ENCODE measurements at places on chromosomes 1 and 21.

GRCh38 chr1:22799971-22800370 lies 89.3 kb downstream of the EPHB2 start:
- no peak for DNase-seq

- DNase-seq = no peak
These were observed 20.5 kb downstream of the RCSD1 start for GRCh38 chr1:167650269-167651160.

DNA sequence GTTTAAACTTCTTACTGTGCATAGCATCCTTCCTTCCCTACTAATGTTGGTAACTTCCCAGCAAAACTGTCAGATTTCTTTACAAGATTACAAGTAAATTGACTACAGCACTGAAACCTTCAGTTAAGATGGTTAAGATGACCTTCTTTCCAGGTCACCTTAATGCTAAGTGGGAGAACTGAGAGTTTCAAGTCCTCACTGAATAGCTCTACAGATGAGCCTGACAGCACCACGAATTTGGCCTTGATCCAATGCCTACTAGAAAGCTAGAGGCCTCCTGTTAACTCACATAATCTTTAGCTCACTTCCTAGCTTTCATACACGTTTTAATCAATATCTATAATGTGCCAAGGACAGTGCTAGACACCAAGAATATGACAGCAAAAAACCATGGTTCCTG lies 276.0 kb upstream of the PLD5 start:
- no peak for DNase-seq

DNA sequence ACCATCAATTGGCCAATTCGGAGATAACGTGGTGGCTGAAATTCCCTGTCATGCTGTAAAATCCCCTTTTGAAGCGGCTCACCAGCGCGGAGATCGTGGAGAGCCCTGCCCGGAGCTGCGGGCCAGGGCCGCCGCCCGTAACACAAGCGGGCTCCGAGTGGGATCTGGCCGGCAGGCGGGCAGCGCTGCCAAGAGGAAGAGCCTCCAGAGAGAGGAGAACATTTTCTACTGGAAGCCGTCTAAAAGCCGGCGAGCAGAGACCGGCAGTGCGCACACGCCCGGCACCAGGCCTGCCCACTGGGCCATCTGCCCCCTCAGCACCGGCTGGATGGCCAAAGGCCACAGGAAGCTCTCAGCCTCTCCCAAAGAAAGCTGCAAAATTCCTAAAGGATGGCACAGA lies 15.5 kb downstream of the SSBP3 start:
- no peak for DNase-seq

DNA sequence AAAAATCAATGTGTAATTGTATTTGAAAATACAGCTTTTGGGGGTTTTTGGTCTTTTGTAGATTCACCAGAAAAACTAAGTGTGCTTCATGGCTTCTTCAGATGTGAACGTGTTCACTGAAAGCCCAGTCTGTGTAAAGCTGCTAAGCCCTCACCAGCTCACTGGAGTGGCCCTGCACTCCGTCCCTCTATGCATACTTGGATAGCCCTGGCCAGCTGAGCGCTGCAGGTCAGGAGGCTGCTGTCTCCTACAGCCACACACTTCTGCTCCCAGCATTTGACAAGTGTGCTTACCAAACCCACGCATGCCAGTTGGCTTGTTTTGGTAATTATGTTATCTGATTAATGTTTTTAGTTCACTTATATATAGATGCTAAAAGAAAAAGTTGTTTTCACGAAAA lies 163.5 kb downstream of the TLR5 start:
- DNase-seq = no peak

DNA sequence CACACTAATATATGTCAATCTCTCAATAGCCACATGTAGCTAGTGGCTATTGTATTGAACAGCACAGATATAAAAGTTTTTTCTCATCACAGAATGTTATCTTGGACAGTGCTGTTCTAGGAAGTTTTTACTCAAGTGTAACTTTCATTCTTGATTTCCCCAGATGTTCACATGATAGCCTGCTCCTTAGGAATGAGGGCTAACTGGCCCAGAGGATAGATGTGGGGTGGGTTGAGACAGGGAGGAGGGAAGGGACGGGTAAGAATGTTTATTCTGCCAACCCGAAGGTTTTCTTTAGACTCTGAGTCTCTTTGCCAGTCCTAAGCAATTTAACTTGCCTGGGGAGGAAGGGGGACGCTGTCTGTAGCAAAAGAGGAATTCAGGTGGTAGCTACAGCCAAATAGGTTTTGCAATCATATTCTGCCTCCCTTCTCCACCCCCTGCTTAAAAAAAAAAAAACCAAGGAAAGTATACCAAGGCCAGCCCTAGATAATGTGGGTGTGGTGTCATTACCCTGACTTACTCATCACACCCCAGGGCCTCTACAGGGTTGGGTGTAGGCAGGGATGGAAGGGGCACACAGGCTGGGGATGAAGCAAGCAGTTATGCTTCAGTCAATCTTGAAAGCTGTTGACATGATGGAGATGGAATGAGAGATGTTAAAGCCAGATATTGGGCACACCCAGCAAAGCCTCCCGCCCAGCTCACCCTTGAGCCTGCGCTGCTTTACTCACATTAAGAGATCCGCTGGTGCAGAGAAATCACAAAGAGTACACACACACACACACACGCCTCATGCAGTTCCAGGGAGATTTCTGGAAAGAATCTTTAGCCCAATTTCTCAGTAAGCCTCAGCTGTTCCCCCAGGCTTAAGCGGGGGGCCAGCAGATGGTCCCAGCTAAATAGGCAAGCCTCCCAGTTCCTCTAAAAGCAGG lies 59.9 kb downstream of the PLXNA2 start:
- DNase-seq = peak; percentile 57

GRCh38 chr1:30606166-30606565 lies 117.2 kb downstream of the MATN1 start:
- DNase-seq = no peak

DNA sequence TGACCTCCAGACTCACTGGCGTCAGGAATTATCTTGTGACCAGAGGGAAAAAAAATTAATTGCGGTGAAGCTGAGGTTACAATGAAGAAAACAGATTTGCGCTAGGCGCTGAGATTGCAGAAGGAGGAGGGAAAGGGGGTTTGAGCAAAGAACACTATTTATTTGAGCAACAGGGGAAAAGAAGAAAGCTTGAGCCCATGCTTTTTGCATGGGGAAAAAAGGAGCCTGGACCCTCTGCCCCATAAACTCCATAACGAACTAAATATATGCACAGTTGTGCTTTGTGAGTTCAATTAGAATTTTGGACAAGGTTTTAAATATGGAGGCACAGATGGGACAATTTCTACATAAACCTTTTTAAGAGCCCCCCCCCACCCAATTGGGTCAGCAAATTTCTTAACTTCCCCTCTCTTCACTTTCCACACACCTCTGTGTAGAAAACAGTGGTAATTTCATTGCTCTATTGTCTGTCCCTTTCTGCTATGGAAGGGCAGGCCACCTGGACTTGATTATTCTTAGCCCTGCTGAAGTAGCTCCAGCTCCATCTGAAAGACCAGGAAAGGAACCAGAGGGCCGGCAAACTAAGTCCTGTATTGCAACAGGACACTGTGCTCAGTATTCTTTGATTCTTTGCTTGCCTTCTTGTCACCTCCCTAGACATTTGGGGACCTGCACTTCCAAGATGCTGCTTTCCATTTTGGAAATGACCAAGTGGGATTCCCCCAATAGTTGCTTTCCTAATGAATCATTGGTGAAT lies 862 bp upstream of the ID3 start:
- DNase-seq = no peak

DNA sequence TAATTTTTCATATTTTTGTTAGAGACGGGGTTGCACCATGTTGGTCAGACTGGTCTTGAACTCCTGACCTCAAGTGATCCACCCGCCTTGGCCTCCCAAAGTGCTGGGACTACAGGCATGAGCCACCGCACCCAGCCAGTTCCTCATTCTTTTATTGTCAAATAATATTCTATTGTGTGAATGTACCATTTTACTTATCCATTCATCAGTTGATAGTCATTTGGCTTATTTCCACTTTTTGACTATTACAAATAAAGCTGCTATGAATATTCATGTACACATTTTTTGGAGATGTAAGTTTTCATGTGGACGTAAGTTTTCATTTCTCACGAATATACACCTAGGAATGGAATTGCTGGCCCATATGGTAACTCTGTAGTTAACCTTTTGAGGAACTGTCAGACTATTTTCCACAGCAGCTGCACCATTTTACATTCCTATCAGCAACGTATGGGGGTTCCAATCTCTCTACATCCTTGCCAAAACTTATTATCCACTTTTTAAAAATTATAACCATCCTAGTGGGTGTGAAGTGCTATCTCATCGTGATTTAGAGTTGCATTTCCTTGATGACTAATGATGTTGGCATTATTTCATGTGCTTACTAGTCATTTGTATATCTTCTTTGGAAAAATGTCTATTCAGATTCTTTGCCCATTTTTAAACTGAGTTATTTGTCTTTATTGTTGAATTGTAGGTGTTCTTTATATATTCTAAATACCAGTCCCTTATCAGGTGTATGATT lies 12.7 kb downstream of the PACC1 start:
- no peak for DNase-seq
